Nephron progenitor cell (in vitro differentiated cells): ENCODE measurements at places on chromosomes 7 and 10.

DNA sequence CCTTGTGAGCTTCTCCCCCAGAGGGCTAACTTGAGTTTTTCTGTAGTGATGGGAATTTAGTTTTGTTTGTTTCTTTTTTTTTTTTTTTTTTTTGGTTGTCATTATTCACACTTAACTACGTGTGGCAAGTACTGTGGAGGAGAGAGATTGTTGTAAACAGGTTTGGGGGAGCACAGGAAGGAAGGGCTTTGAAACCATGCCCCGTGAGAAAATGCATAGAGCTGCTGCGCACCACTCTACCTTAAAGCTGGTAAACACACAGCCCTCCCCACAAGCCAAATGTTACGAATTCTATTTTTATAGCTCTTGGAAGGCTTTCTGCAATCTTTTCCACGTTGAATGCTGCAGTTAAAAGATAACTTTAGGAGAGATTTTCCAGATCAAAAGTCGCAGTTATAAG lies 76.2 kb downstream of the ZNF22 start:
- no peak for DNase-seq

- no peak for DNase-seq
Observed at GRCh38 chr7:15862016-15862780, 175.7 kb upstream of the MEOX2 start.

GRCh38 chr7:3943779-3944520 lies 642.9 kb downstream of the SDK1 start:
- DNase-seq: no peak

- peak; percentile 61 for DNase-seq
Observed at GRCh38 chr7:70614237-70615045, 517.5 kb upstream of the GALNT17 start.

DNA sequence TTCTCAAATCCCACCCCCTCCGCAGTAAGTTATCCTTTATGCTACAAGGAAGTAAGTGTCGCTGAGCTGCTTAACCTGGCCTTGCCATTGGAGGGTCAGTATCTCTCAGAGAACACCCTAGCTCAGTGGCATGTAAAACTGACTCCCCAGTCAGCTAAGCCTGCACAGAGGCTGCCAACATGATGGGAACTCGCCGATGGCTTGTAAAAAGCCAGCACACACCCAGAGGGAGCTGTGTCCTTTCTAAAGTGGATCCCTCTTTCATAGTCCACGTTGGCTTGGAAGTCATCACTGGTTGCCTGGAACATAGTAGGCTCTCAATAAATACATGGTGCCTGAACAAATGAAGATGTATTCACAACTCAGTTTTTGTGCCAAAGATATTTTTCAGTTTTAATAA lies 249.1 kb upstream of the YAE1 start:
- DNase-seq: no peak

DNA sequence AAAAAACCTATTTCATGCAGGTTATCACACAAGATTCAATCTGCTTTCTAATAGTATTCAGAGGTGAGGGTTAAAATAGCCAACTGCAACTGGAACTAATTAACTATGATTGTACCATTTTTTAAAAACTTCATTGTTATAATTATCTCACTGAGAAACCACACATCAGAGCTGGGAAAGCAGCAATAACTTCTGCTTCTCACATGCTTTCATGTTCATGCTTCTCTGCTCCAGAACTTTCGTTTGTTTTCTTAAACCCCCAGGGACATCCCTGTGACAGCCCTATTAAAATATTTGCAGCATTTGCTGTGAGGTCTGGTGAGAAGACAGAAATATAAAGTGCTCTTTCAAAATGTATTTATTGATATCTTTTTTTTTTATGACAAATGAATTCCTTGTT lies 389.0 kb upstream of the SORCS1 start:
- DNase-seq: no peak

GRCh38 chr7:26180792-26181198 lies 19.8 kb downstream of the HNRNPA2B1 start:
- no peak for DNase-seq

GRCh38 chr10:48289501-48290238 lies 15.2 kb upstream of the FRMPD2 start:
- peak; percentile 76 for DNase-seq

- no peak for DNase-seq
Observed at GRCh38 chr10:27525819-27526218, 21.7 kb downstream of the RAB18 start.

DNA sequence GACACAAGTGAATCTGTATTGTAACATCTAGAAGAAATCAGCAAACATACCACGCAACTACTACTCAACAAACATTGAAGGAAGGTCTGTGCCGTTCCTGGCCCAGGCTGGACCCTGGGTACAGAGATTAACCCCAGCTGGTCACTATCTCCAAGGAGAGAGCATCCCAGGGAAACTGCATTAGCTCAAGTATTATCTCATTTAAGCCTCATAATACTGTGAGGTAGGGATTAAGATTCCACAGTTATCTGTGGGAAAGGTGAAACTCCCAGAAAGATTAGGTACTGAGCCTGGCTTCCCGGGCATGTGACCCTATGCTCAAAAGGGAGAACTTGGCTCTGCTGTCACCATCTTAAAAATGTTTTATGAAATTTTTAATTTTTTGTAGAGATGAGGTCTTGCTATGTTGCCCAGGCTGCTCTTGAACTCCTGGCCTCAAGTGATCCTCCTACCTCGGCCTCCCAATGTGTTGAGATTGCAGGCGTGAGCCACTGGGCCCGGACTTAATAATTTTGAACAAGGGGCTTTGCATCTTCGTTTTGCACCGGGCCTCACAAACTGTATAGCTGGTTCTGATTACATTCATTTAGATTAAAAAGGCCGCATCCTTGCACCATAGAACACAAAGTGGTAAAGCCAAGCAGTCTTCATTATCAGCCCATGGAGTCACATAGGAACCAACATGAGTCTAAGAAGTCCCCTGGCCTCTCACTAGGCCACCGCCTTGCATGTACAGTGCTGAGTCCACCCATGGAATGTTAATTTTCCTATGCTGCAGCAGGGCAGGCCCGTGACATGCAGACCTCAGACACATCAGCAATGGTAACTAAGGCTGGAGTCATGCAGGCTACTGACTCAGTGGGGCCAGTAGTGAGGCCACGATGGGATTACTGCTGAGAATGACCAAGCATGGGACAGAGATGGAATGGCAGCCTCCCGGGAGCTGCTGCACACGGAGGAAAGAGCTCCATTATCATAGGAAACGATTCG lies 5.5 kb upstream of the CTBP2 start:
- DNase-seq: no peak

DNA sequence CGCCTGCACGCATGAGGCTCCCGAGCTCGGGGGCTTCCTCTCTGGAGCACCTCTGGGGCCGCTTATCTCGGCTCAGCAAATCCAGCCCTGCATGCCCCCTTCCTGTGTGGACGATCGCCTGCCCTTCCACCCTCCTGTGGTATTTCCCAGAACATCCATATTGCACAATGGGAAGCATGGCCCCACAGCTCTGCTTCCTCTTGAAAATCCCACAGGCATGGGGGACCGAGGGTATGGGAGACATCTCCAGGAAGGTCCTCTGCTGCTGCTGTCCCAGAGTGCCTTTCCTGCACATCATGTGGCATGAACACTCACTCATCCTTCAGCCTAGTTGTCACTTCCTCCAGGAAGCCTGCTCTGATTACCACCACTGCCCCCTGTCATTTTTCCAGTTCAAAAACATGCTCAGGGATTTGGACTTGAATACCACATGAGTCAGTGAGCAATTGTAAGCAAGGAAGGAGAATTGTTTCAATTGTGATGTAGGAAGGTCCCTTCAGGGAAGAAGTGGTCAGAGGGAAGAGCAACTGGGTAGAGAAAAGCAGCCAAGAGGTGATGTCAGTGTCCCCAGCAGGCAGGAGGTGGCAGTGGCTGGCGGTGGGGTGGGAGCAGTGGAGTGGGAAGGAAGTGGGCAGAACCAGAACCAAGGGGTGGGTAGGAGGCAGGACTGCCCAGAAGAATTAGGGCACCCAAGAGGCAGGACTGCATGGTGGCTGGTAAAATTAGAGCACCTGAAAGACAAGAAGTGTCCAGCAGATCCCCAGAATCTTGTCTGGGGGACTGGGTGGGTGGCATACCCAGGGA lies 67.5 kb upstream of the ZMIZ1 start:
- no peak for DNase-seq

GRCh38 chr10:63005246-63005645 lies 127.9 kb upstream of the NRBF2 start:
- no peak for DNase-seq

- no peak for DNase-seq
Observed at GRCh38 chr10:128480601-128481000, 354.4 kb upstream of the MKI67 start.

- DNase-seq: peak; percentile 75
Observed at GRCh38 chr10:96043893-96044715, 721 bp downstream of the CCNJ start.
